ENCODE measurements at places on chromosomes 3 and 15.

DNA sequence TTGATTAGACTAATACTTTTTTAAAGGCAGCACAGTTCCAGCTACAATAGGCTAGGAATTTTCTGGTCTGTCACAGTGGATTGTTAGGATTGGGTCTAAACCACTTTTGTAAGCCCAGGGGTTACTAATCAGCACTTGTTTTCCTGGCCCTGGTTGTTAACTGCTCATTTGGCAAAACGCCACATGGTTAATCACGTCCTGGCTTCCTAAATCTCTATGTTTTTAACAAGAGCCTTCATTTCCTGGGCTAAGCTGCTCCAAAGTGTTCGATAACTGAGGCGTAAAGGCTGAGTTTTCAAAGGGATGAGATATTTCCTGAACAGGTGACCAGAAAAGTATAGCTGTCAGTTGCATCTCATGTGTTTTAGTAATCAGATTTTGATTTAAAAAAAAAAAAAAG is 38.9 kb upstream of the CLRN1 start:
- DNase-seq, result no peak

DNA sequence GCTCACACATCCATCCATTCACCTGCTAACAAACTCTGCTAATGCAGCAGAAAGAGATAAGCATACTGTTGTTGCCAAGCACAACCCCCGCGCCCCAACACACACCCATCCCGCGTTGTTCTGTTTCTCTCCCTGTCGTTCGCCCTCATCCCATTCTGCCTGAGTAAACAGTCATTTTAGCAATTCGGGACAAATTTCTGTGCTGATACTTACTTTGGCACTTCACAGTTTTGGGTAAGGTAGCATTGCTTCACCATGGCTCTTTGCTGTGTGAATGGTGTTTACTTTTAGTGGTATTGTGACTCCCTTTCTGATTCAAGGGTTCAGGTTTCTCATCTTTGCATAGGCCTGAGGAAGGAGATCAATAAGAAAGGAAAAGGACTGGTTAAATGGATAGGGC is 149.7 kb downstream of the AKAP13 start:
- DNase-seq, result no peak

DNA sequence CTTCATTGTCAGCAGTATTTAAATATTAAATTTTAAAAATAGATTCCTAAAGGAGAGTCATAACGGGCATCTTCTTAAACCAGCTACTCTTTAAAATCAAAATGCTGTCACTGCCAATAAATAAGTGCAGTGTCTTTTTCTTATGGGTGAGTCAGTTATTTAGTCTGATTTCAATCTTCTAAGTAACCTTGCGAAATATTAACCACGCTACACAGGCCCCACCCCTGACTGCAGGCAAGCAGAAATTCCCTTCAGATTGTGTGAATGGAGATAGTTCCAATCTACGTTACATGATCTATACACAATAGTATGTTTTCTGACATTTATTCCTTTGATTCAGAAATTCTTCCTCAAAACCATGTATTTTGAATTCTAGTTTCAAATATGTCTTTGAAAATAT is 141.5 kb downstream of the GADL1 start:
- DNase-seq, result no peak

- DNase-seq, result no peak
Measured at GRCh38 chr15:23467110-23467600, 20.1 kb upstream of the GOLGA6L2 start.

GRCh38 chr3:30124435-30125370 is 481.7 kb upstream of the TGFBR2 start:
- DNase-seq, result no peak
